ENCODE measurements at places on chromosomes 7 and 10. TPM values are rescaled to one million over a fixed set of nuclear protein-coding genes. Genes with fewer than 3 reads are reported as not detected.

Gene EIF5AL1
- polyA plus RNA-seq, result 3.4 TPM

Gene ERVW-1
- polyA plus RNA-seq, result 1.5 TPM

Gene MICALL2
- 12.1 TPM for polyA plus RNA-seq

Gene OR2A12
- 0.09 TPM for polyA plus RNA-seq

Gene WNT2
- polyA plus RNA-seq, result 138 TPM

Gene EGR2
- 3.2 TPM for polyA plus RNA-seq

Gene MINDY4
- 23.3 TPM for polyA plus RNA-seq

Gene EN2
- polyA plus RNA-seq, result not detected

Gene ATP5MK
- 190 TPM for polyA plus RNA-seq

Gene IQCE
- 21.0 TPM for polyA plus RNA-seq
